ENCODE measurements at places on chromosomes 3 and 15.

DNA sequence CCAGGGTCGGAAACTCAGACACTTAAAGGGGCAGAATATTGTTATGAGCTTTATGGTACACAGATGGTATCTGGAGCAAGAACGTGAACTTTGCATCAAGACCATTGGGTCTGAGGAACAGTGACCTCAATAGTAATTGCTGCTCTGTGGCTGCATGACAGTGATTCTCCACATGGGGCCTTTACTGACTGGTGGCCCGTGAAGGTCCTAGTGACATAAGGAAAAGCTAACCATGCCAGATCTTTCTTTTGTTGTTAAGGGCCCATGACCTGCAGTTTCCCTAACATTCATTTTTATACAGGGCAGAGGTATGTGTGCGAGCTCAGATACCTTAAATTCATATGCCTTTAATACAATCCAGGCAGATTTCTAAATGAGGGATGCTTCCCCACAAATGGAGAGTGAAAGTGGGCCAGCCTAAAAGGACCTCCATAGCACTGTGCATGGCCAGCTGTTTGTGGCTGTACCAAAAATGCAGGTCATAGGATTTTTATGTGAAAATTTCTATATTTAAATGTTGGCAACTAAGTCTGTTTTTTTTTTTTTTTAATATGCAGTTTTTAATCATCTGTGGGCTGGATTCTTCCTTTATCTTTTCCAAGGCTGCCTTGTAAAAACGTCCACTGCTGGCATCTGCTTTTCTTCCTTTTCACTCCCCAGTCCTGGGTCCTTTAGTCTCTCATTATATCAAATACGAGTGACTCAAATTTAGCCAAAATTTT lies 188.0 kb upstream of the IL12A start:
- no peak for DNase-seq

- no peak for DNase-seq
Observed at GRCh38 chr15:68195336-68196112, 9.6 kb downstream of the CALML4 start.

DNA sequence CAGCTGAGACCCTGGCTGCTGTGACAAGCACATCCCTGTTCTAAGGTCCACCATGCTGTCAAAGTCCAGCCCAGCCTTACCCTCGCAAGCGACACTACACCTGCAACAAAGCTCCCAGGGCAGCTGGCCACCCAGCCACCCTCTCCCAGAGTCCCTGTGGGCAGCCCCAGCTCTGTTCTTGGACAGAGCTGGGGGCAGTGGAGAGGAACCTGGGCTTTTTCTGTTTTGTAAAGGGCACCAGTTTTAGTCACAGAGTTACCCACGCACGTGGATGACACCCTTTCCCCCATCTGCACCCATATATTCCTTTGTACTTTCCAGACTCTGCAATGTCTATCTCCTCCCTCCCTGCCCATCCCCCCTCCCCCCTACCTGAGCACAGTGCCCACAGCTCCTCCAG lies 38.9 kb downstream of the ACAN start:
- no peak for DNase-seq

GRCh38 chr3:109177908-109178307 lies 41.4 kb downstream of the C3orf85 start:
- DNase-seq: no peak

DNA sequence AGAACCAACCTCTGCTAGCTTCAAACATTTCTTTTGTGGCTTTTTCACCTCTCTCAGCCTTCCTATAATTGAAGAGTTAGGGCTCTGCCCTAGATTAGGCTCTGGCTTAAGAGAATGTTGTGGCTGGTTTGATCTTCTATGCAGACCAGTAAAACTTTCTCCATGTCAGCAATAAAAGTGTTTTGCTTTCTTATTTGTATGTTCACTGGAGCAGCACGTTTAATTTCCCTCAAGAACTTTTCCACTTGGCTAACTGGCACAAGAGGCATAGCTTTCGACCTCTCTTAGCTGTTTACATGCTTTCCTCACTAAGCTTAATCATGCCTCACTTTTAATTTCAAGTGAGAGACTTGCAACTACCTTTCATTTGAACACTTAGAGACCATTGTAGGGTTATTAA lies 964.7 kb downstream of the ROBO2 start:
- no peak for DNase-seq

GRCh38 chr3:165884518-165884917 lies 47.3 kb upstream of the BCHE start:
- DNase-seq: no peak

DNA sequence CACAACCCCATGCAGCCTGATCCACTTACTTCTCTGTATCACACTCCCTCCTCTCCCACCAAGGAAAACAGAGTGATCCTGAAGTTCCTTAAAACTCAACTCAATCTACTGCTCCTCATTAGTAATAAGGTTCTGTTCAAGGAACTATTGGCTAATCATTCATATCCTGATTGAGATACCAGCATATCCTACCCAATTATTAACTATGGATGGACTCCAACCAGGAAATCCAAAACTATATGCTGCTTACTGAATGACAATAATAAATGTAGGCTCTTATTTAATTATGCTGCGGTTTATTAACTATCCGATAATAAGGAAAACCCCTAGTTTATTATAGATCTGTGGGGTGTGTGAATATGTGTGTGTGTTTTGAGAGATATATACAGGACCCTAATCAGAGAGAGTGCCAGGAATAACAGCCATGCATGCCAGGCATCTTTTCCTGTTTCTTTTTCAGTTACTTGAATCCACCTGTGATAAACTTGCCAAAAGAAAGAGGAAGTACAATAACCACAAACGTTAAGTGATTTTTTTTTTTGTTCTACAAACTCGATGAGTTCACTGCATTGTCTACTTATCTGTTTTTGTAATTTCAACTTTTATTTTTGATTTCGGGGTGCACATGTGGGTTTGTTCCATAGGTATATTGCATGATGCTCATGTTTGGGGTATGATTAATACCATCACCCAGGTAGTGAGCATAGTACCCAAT lies 1031.7 kb upstream of the CFAP20DC start:
- no peak for DNase-seq

DNA sequence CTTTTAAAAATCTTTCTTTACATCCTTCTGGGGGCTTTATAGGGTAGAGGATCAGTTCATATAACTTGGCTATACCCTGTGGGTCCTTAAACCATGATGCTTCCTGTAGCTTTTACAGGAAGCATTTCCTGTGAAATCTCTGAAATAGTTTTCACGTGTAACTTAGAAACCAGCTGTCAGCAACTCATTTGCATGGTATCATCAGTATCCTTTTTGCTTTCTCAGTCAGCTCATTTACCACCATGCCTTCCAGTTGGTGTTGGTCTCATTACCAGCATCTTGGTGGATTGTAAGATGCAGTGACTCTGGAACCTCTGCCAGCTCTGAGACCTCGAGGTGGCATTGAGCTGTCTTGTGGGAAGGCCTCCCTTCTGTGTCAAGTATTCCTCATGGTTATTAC lies 96.7 kb upstream of the MYZAP start:
- DNase-seq: peak; percentile 18

DNA sequence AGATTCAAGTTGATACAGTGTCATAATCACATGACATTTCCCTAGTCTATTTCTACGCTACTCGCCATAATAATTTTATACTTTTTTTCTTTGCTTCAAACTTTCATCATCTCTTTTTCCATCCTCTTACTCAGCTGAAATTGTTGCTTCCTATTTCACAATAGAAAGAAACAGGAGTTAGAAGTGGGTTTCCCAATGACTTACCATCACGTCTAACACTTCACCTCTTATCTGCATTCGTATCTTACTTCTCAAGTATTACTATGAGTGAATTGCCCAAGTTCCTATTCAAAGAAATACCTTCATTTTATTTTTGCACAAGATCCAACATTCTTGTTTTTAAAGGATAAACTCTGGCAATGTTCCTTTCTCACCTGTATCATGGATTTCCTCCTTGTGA lies 1539.9 kb downstream of the SI start:
- DNase-seq: no peak

DNA sequence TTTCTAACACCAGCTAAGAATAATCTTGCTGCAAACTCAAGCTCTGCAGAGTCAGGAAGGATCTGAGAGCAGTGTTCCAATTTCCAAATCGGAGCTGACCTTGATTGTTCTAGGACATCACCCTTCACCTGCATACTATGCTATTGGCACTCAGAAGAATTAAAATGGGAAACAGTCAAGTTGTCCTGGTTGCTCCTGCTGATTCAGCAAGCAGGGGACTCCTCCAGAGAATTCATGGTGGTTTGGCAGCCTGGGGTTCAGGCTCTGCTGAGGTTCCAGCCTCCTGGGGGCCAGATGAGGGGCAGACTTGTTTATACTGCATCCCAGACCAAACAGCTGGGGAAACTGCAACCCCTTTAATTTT lies 213.7 kb upstream of the ADAMTS9 start:
- DNase-seq: no peak

DNA sequence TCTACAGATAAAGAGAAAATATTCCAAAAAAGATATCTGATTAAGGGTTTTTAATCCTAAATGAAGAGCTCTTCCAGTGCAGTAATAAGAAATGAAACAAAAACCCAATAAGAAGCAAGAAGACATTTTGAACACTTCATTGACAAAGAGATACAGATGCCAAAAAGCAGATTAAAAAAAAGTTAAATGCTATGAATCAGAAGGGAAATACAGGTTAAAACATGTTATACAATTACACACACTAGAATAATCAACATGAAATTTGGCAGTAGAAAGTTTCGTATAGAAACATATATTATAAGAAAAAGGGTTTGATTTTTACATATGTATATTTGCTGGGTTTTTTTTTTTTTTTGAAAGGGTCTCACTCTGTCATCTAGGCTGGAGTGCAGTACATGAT lies 135.0 kb downstream of the ROBO1 start:
- no peak for DNase-seq

DNA sequence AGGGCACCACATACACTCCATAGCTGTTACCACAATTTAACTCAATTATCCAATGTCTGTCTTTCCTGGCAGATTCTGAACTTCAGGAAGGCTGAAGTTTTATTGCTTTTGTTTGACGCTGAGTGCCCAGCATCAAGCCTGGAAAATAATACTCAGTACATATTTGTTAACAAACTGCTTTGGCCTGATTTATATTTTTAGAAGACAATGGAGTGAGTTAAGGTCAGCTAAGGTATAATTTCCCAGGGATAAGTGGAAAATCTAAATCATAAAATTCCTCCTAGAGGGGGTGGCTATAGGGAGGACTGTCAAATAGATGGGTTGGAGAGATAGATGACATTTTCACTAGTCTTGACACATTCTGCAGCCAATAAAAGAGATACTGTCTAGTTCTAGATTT lies 659.4 kb upstream of the ADAMTS9 start:
- no peak for DNase-seq

GRCh38 chr3:36907911-36908646 lies 36.8 kb downstream of the TRANK1 start:
- peak; percentile 39 for DNase-seq

DNA sequence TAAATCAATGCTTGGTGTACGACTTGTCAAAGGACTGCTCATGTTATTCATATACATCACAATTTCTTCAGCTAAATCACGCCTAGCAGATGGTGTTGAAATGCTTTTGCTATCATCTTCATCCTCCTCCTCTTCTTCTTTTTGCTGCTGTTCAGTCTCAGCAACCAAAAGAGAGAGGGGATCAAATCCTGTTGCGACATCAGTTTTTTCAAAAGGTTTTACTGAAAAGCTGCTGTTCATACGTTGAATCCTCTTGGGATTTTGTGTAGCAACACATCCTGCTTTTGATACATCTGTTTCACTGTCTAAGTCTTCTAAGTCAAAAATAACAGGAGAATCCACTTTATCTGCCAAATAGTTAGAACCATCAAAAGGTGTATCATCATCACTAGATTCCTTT lies 69.0 kb downstream of the SLC24A1 start:
- DNase-seq: no peak

- peak; percentile 77 for DNase-seq
Observed at GRCh38 chr3:147390589-147391569, 15.5 kb downstream of the ZIC4 start.

GRCh38 chr3:78736863-78737262 lies 1030.9 kb downstream of the ROBO1 start:
- peak; percentile 14 for DNase-seq

DNA sequence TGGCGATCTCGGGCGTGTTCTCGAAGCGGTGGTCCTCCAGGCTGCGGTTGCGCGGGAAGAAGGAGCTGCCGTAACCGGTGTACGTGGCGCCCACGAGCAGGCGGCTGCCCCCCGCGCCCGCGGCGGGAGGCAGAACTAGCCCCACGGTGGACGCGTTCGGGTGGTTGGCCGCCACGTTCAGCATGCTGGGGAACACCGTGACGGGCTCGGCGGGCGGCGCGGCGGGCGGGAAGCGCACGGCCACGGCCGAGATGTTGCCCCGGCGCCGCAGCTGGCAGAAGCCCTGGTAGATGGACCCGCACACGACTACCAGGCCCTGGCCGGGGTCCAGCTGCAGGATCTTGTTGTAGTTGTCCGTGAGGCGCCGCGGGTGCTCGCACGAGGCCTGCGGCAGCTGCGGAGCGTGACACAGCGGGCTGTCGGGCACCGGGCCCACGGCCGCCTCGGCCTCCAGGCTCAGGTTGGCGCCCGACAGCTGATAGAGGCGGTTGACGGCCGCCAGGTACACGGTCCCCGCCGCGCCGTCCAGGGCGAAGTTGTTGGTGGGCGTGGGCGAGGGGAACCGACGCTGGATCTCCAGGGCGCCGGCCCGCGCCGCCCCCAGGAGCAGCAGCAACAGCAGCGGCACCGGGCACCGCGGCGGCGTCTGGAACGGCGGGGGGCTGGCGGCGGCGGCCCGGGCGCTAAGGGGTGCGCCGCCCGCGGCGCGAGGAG lies 397 bp downstream of the PLXND1 start:
- no peak for DNase-seq

- no peak for DNase-seq
Observed at GRCh38 chr3:33665294-33665693, 52.8 kb downstream of the CLASP2 start.

DNA sequence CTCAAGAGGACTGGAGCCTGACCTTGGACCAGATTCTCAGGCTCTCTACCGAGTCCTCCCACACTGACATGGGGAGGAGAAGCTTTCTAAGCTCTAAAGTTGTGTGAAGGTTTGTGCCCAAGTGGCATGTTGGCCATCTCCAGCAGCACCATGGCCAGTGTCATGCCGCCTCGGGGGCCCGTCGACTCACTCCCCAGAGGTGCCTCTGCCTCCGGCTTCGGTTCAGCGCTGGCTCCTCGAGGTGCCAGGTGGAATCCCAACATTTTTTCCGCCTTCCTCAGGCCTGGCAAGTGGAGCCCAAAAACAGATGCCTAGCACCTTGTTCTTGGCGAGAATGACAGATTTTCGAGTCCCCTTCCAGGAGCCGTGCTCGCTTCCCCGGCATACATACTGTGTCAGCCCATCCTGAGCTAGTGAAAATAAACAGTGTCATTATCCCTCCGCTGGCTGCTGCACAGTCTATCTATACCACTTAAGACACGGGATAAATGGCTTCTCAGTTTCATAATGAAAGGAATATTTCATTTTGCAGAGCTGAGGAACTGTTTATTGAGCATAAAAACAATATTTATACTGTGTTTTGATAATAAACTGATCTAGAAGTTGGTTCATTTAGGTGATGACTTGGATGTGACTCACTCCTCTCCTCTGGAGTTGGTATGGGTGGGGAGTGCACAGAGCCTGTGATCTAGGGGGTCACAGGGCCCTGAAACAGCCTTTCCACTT lies 328.5 kb upstream of the TLE3 start:
- DNase-seq: no peak
